ENCODE measurements at places on chromosomes 13 and 19.

- DNase-seq, result no peak
These were observed 12.7 kb upstream of the ZNF43 start for GRCh38 chr19:21848706-21849105.

DNA sequence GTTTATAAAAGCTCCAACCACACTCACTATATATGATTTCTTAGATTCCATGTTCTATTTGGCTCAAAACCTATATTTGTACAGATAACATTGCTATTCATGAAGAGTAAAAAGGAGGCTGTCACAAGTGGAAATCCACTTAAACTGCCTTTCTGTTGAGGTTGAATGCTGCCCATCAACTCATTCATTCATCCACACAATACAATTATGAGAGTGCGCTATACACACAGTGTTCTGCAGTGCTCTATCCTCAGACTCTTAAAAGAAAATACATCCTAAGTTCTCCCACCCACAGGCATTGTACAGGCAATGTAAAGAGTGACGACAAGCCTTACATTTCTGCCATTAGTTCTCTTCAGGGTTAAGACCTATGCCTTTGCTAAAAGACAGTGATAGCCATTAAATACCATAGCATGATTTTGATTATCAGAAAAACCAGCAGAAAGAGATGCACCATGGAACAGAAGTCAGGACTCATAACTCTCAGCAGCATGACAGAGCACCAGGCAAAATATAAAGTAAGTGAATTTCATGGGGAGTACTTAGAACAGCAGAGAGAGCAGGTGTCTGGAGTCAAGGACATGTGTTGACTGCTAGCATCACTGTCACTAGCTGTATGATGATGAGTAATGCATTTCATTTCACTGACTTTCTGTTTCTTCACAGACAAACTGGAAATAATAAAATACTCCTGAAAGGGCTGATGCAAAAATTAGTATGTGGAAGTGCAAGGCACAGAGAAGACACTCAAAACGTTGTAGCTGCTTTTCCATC is 218.0 kb downstream of the RBM26 start:
- DNase-seq, result no peak

DNA sequence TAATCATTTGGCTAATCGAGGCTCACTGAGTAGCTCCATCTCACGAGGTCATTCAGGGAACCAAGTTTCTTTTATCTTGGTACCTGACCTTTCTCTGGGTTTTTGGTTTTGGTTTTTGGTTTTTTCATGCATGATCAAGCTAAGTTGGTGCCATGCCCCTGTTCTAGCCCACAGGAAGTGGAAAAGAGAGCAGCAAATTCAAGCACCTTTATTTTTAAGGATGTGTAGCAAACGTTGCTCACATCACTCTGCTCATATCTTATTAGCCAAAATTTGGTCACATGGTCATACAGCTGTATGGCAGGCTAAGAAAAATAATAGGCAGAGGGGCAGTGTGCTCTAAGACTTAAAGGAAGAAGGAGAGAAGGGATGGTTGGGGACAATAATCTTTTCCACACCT is 593.5 kb downstream of the DIAPH3 start:
- DNase-seq, result no peak

DNA sequence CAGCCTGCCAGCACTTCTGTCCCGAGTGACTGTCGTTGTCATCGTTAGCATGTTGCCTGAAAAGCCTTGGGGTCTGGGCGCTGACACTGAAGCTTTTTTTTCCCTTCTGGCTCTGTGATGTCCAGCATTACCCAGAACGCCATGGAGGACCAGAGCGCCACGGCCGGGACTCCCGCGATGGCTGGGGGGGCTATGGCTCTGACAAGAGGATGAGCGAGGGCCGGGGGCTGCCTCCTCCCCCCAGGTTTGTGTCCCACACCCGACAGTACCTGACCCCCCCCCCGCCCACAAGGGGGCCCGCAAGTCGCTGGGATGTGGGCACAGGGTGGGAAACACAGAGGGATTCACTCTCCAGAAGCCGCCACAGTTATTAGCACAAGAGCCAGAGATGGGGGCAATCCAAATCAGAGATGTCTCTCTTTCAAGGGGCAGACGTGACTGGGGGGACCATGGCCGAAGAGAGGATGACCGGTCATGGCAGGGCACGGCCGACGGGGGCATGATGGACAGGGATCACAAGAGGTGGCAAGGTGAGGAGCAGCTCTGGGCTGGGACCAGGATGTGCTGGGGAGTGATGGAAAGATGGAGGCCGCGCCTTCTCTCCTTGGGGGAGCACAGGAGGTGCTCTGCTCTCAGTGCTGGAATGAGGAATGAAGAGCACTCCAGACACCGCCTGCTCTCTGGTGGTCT is 13.2 kb downstream of the MICOS13 start:
- no peak for DNase-seq

GRCh38 chr19:5961969-5962945 is 15.7 kb downstream of the RANBP3 start:
- DNase-seq, result no peak

GRCh38 chr13:61908906-61909615 is 493.4 kb upstream of the PCDH20 start:
- DNase-seq, result no peak

DNA sequence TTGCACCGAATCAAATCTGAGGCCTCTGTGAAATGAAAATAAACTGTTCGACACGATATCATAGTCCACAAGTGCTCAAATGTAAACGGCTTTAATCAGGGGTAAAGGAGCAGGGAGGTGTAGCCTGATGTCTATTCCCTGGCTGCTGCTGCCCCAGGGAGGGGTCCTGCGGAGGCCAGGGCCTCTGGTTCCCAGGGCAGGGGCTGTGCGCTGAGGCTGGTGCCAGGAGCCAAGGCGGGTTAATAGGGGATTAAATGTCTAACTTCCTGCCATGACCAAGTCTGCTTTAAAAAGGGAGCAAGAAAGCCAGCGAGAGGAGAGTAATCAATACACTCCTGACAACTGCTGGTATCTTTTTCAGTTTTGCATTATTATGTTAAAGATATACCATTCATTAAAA is 59.4 kb downstream of the ZNF536 start:
- no peak for DNase-seq

Data from stimulated activated CD8-positive, alpha-beta memory T cell treated with anti-CD3 and anti-CD28 coated beads, Interleukin-4, amount 100 ng/mL, for 1 hour (primary cell).